ENCODE measurements at places on chromosomes 12 and 14. TPM values are rescaled to one million over a fixed set of nuclear protein-coding genes. Genes with fewer than 3 reads are reported as not detected.

Gene NID2
- 178 TPM for total RNA-seq

Gene TBK1
- total RNA-seq, result 21.7 TPM

Gene COA8
- total RNA-seq, result 32.3 TPM

Gene WBP11
- 21.1 TPM for total RNA-seq

Gene RFX4
- total RNA-seq, result not detected
